ENCODE measurements at places on chromosomes 6 and 20.

GRCh38 chr20:32589256-32589655 lies 4.1 kb upstream of the NOL4L start:
- no peak for DNase-seq

GRCh38 chr6:11798538-11798937 lies 19.9 kb upstream of the ADTRP start:
- DNase-seq, result no peak

GRCh38 chr20:8250539-8251200 lies 118.6 kb downstream of the PLCB1 start:
- DNase-seq, result no peak

DNA sequence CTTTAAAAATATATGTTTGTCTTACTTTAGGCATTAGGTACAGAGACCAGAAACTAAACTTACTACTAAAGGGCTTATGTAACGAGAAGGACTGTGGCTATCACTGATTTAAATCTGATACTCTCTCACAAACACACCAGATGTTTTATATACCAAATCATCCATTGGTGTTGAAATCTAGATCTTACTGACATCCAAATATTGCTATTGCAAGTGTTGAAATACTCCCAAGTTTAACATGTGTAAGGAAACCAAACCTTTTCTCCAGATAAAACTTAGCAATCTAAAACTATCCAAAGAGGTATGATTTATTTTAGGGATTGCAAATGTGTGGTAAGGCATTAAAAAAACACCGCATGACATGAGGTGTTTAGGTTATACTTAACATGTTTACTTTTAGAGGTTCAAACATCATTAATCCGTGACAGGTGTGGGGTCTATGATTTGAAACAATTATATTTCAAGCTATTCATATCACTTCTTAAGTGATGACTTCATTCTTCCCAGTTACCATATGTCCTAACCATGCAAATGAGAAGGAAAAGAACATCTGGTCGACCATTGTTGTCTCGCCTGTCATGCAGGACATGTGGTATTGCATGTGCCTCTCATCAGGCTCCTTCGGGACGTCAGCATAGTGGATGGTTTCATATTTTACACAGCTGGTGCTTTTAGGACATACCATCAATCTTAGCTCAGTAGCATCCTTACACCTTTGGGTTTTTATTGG lies 168.3 kb upstream of the SPACA1 start:
- DNase-seq, result no peak

DNA sequence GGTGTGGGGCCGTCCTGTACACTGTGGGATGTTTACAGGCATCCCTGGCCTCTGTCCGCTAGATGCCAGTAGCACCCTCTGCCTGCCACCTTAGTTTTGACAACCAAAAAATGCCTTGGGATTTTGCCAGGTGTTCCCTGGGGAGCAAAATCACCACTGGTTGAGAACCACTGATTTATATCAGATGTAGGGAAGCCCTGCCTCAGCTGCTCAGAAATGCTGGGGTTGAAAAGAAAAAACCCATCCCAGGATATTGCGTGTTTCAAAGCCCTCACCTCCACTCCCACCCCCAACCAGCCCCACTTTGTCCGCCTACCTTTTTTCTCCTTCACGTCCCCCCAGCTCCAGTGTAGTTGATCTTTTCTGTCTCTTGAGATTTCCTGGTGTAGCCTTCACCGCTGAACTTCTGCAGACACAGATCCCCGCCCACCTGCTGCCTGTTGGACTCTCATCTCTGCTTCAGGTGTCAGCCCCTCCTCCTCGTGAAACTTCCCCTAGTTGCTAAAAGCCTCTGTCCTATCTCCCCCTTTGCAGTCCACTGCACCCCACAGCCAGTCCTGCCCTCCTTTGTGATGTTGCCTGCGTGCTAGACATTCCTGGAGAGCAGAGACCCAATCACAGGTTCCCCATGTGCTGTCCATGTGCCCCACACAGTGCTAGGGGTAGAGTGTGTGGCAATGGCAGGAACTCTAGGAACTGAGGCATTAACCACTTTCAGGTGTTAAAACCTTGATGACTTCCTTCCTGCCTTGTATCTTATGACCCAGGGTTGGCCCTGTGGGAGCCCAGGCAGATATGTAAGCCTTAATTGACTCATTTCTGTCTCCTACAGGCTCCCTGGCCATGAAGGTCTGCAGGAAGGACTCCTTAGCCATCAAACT lies 98.9 kb downstream of the TBC1D7 start:
- DNase-seq, result no peak

GRCh38 chr20:36167902-36168503 lies 13.5 kb downstream of the EPB41L1 start:
- no peak for DNase-seq

GRCh38 chr6:143507358-143508145 lies 4.0 kb downstream of the FUCA2 start:
- DNase-seq, result no peak

GRCh38 chr20:3135507-3136070 lies 24.1 kb downstream of the FASTKD5 start:
- no peak for DNase-seq

GRCh38 chr6:137890983-137891537 lies 24.0 kb downstream of the TNFAIP3 start:
- no peak for DNase-seq

DNA sequence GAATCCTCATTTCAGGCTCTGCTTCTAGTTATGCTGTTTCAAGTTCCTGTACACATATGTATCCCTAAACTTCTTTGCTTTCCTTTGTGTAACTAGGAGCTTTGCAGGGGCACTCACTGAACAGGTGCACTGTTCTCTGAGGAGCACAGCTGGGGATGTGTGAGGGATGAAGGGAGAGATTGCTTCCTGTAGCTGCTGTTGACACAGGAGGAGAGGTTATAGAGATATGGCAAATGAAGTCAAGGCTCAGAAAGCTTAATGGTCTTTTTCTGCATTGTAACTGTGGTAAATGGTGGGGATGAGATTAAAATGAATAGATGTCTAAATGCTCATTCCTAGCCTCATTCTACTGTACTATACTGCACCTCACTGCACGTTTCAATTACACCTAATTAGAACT lies 454.3 kb downstream of the BTBD3 start:
- DNase-seq, result no peak

GRCh38 chr6:142478117-142478516 lies 176.3 kb downstream of the ADGRG6 start:
- no peak for DNase-seq

- no peak for DNase-seq
Measured at GRCh38 chr6:41445261-41445660, 100.9 kb upstream of the FOXP4 start.

DNA sequence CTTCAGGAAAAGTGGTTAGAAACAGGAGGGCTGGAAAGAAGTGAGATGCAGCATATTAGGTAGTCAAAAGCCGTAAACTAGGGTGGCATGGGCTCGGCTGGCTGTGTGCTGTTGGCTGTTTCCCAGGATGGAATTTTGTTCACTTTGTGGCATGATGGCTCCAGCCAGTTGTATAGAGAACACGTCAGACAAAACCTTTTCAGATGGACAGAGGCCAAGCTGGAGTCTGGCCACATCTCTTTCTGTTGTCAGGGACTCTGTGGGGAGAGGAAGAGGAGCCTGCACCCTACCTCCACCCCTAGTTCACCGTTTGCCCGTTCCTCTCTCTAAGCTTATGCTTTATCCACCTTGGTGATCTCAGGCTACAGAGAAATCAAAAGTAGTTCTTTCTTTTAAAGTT lies 22.0 kb downstream of the C6orf89 start:
- DNase-seq, result peak; percentile 92

- DNase-seq, result no peak
Measured at GRCh38 chr6:159213405-159213804, 44.2 kb downstream of the FNDC1 start.

- no peak for DNase-seq
Measured at GRCh38 chr6:120826253-120826652, 508.0 kb downstream of the TBC1D32 start.

DNA sequence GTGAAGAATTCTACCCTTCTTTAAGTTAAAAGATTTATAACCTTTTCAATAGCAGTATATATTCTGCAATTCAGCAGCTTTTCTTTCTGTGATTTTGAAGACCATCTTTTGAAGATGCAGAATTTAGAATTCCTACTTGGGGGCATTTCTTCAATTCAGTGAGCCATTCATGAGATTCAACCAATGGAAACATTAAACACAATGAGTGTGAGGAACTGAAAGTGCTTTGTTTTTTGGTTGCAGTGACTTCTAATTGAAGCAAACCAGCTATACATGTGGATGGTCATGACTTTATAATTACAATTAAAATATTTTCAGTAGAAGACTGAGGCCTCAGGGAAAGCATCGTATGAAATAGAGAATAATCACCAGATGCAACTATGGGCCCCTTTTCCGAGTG lies 108.3 kb downstream of the CARMIL1 start:
- no peak for DNase-seq

GRCh38 chr6:35691027-35691824 lies 2.5 kb upstream of the FKBP5 start:
- DNase-seq, result peak; percentile 77

DNA sequence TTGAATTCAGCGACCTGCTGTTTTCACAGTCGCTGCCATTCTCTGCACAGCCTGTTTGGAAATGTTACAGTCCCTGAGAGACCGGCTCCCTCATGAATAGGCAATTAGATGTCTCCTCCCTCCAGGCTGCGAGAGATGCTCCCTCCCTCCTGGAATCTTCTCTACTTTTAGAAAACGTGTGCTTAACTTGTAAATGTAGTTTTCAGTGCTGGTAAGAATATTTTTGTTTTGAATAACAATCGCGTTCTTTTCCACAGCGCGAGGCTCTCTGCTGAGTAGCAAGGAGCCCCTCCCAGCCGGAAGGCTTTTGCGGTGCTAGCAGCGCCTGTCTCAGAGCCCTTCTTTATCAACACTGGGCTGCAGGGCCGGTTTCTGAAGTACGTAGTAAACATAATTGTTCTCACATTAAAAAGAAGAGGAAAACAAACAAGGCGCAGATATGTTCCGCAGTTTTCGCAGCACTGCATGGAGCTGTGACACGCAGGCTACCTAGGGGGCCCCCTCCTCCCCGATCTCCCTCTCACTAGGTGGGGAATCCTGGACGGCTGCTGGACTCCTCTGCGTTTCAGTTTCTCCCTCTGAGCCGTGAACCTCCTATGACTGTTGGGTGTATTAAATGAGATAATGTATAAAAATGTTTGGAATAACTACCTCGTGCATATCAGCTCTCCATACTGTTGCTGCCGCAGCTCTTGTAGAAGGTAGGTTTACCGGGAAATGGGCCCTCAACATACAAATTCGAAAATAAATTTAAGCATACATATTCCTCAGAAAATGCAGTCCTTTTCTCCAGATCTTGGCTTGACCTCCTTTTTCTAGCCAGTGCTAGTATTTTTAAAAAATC lies 79.0 kb upstream of the SPACA1 start:
- DNase-seq, result no peak

GRCh38 chr6:169663468-169663867 lies 38.4 kb downstream of the WDR27 start:
- DNase-seq, result no peak

DNA sequence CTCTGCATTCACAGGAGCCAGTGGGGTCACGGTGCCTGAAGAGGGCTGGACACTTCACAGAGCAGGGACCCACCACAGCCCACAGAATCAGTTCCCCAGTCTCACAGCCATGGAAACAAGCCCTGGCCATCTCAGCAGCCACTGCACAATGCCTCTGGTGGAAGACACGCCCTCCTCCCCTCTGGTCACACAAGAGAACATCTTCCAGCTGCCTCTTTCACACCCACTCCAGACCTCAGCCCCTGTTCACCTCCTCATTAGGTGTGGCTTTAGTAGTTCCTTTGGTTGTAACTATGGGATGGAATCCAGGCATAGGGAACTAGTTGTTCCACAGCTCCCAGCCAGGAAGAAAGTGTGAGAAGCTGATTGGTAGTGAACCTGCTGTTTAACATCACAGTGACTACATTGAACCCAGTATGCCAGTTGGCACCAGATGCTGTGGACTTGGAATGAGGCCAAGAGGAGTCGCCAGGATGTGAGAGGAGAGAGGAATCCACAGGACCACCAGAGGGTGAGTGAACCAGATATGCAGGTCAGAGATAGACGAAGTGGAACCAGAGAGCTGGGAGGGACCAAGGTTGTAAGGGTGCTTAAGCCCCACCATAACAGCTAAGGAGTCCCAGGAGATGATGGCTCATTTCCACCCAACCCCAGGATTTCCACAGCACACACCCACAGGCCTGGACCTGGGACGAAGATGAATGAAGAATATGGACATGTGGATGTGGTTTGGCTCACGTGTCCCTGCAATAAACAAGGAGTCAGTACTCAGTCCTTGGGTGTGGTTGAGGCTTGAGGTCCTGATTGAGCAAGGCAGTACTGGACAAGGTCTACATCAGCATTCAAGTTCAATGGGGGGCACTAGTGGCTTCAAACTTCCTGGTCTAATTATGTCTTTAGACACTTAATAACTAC lies 8.8 kb upstream of the BTN3A3 start:
- DNase-seq, result no peak

- no peak for DNase-seq
Measured at GRCh38 chr6:1940381-1940780, 305.0 kb downstream of the GMDS start.

DNA sequence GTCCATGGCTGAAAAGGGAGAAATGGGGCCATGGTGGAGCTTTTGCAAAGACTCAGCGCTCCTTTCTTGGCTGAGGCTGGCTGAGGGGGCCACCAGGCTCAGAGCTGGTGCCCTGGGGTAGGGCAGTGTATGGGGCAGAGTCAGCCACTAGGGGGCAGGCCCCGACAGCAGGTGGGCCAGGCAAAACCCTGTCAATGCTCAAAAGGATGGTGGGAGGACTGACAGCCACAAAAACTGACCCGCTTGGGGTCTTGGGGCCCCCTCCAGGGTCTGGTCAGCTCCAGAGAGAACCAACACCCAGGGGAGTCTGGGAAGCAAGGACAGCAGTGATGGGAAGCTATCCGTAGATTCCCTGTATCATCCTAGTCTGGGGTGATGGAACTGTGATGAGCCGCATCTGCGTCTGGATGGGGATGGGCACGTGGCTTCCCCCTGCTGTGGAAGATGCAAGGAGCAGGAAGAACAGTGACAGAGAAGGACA lies 306.9 kb downstream of the DHX35 start:
- DNase-seq, result peak; percentile 63

DNA sequence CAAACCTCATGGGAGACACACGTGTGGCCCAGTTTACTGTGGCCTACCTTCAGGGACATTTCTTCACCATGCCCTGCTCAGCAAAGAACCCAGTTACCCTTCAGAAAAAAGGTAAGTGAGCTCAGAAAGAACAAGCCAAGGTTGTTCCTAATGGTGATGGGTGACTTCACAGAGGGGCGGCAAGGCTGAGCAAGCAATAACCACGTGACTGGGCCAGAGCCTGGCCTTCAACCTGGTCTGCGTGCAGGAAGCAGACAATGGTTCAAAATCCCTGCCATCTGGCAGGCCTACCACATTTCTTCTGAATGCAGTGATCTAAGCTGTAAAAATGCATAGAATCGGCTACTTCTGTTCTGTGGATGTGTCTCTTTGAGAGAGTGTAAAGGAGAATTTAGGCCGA lies 115.5 kb upstream of the CST7 start:
- DNase-seq, result no peak
